ENCODE measurements at places on chromosomes 1 and 21. TPM values are rescaled to one million over a fixed set of nuclear protein-coding genes. Genes with fewer than 3 reads are reported as not detected.

CD5L gene
- total RNA-seq, result not detected

TLCD4 gene
- under 0.01 TPM for total RNA-seq

MTMR11 gene
- total RNA-seq, result 0.64 TPM

NR1I3 gene
- not detected for total RNA-seq

CELA2B gene
- not detected for total RNA-seq

FTCD gene
- total RNA-seq, result 0.13 TPM

KCNQ4 gene
- total RNA-seq, result not detected

SPATA21 gene
- not detected for total RNA-seq

CYP4A11 gene
- not detected for total RNA-seq

AIRE gene
- not detected for total RNA-seq

CSF1 gene
- total RNA-seq, result 4.6 TPM

WNT2B gene
- 0.51 TPM for total RNA-seq

CD84 gene
- total RNA-seq, result not detected

ADAMTS1 gene
- 10.1 TPM for total RNA-seq

TNFRSF4 gene
- 3.7 TPM for total RNA-seq

PLPPR5 gene
- total RNA-seq, result not detected

GSTM1 gene
- total RNA-seq, result not detected

NID1 gene
- 328 TPM for total RNA-seq

ATAD3C gene
- 0.89 TPM for total RNA-seq

OR2T29 gene
- not detected for total RNA-seq

INSRR gene
- not detected for total RNA-seq

FLG gene
- total RNA-seq, result not detected

FCGR2B gene
- total RNA-seq, result not detected

ZBTB40 gene
- total RNA-seq, result 8.1 TPM

VSIG8 gene
- total RNA-seq, result not detected

SARS1 gene
- total RNA-seq, result 130 TPM
